ENCODE measurements at places on chromosomes 13 and 19.
A peak's percentile ranks its signal among the peaks of the same experiment; 100 is the strongest.

DNA sequence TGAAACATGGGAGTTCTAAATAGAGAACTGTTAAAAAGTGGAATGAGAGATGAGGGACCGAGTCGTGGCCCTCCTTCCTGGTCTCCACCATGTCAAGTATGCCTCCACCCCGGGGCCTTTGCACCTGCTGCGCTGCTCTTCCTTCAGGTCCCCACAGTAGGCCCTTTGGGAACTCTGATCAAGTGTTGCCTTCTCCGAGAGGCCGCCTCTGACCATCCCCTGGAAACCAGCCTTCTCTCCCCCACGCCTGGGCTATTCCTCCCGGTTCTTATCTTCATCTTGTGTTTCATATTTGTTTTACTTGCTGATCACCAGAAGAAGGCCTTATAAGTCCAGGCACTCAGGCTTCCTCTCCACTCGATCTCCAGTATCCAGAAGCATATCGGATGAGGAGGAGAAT is 40.0 kb downstream of the IRS2 start:
- no peak for DNase-seq

DNA sequence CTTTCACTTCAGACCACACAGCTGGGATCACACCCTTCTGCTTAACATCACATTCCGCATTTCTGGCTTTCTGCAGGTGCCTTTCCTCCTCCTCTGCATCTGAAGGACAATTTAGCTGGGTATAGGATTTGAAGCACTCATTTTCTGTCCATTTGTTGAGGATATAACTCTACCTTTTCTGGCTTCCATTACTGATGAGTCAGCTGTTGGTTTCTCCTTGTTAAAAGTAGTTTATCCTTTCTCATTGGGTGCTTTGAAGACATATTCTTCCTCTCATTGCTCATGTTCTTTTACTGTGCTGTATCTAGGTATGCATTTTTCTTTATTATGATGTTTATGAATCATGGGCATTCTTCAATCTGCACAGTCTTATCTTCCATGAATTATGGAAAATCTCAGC is 199.3 kb upstream of the SOX1 start:
- DNase-seq, result no peak

DNA sequence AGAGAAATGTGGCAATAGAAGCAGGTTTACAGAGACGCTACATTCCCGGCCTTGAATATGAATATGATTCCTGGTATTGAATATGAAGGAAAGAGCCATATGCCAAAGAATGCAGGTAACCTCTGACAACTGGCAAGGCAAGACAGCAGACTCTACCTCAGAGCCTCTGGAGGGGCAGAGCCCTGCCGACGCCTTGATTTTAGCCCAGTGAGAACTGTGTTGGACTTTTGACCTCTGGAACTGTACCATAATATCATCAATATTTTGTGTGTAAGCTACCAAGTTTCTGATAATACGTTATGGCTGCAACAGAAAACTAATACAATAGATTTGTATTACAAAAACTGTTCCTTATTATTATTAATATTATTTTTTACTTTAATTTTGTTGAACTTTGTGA is 219.7 kb downstream of the FGF14 start:
- no peak for DNase-seq

GRCh38 chr13:33202644-33203169 is 82.8 kb downstream of the STARD13 start:
- DNase-seq, result no peak

DNA sequence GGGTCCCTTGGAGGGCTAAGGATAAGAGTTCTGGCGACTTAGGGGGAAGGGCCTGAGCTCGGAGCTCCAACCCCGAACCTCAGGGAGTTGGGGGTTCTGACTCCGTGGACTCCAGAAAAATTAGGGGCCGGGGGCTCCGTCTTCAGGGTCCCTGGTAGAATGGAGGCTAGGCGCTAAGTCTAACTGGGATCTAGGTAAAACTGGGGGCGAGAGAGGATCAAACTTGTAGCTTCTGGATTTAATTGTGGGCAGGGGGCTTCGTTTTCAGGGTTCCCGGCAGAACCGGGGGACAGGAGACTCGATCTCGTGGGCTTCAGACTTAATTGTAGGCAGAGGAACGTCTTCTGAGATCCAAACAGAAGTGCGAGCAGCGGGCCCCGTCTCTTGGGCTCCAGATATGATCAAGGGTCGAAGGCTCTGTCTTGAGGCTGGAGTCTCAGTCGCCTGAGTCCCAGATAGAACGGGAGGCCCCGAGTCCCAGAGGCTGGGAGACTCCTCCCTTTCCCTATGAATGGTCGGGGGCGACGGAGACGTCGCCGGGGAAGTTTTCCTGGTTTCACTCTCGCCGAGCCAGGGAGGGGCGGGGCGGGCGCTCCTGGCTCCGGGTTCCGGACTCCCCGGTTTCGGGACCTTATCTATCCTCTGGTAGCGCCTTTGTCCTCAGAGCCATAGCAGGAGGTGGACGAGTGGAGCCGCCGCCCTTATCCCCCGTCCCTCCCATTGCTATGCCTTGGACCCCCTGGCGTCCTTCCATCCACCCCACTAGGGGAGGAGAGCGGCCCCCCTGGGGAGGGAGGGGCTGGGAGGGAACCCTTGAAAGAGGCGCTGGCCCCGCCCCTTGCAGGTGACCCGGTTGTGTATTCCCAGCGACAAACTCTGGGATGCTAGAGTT is 1.3 kb downstream of the NECTIN2 start:
- DNase-seq, result no peak

DNA sequence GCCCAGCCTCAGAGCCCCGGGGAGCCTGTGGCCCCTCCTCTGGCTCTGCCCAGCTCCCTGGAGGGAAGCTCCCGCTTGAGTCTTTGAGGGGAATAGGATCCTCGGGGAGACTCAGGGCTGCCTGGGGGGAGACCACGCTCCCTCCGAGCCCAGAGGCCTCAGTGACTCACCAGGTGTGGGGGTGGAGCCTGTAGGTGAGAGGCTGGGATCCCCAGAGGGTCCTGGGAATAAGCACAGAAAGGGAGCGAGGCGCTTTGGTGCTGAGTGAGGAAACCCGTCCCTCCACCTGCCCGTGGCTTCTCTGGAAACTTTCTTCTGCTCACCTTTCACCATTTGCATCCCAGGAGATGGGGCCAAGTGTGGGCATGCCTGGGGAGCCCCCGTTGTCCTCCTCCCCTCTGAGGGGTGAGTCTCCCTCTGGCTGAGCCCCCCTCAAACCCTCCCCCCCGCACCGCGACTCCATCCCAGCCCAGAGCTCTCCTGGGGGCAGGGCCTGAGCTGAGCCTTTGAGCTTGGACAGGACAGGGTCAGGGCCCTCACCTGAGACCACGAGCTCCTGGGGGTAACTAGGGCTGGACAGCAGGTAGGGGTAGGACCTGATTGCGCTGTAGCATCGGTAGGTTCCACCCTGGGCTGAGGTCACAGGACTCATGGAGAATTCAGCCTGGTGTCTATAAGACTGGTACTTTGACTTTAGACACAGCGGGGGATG is 2.7 kb downstream of the LILRB5 start:
- no peak for DNase-seq

GRCh38 chr13:106523576-106523975 is 11.9 kb downstream of the EFNB2 start:
- DNase-seq, result peak; percentile 36

GRCh38 chr19:9791552-9792205 is 23.1 kb upstream of the ZNF846 start:
- DNase-seq, result peak; percentile 98

DNA sequence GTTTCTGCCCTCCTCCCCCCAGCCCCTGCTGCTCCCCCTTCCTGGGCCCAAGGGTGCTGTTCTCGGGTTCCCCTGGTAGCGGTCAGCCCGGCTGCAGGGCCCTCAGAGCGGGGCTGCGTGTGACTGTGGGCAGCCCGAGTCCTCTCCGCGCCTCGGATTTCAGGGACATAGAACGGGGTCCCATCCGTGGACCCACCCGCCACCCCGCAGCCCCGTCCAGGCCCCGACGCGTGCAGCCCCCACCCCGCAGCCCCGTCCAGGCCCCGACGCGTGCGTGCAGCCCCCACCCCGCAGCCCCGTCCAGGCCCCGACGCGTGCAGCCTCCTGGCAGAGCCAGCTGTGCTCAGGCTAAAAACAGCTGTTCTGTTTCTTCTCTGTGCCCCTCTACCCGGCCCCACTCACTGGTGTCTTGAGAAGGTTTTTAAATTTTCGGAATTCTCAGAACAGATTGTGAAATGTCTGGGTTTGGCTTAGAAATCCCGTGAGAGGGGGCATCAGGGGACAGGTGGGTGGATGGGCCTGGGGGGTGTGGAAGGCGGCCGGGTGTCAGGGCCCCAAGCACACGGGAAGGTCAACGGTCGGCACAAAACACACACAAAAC is 5.5 kb upstream of the PRTN3 start:
- no peak for DNase-seq

DNA sequence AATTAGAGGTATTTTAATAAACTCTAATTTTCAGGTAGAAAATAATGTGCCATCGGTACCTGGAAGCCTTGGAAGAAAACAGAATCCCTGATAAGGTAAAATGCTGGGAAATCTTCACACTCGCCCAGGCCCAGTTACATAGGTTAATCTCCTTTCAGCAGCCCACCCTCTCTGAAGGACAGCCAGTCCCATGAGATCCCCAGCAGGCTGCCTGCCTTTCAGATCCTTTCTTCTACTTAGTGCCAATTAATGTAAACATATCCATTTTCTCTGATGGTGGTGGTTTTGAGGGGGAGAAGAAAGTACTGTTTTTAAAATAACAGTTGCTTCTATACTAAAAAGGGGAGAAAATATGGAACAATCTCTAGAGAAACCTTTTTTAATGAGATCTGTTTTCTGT is 12.2 kb downstream of the SMAD9 start:
- DNase-seq, result no peak

GRCh38 chr13:83895994-83896580 is 13.8 kb upstream of the SLITRK1 start:
- DNase-seq, result no peak

DNA sequence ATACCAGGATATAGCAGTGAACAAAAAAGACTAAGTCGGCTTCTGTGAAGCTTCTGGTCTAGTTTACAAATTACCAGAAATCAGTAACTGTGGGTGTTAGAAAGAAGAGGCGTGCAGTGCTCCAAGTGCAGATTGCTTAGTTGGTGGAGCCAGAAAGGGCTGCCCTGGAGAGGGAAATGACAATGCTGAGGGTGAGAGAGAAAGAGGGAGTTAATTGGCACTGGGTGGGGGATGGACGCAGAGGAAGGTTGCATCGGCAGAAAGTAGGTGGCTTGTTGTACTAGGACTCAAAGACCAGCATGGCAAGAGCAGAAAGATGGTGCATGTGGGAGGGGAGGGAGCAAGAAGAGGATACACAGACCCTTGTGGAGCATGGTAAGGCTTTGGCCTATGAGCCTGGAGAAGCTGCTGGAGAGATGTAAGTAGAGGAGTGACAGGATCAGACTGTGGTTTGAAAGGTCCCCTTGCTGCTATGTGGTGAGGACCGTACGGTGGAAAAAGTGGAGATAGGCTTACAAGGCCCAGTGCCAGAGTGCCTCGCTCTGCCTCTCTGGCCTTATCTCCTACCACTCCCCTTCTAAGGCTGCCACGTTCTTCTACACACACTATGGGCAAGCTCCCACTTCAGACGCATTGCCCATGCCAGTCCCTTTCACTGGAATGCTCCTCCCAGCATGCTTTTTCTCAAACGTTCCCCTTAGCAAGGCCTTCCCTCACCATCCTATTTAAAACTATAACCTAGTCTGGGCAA is 13.5 kb downstream of the SMG9 start:
- no peak for DNase-seq

DNA sequence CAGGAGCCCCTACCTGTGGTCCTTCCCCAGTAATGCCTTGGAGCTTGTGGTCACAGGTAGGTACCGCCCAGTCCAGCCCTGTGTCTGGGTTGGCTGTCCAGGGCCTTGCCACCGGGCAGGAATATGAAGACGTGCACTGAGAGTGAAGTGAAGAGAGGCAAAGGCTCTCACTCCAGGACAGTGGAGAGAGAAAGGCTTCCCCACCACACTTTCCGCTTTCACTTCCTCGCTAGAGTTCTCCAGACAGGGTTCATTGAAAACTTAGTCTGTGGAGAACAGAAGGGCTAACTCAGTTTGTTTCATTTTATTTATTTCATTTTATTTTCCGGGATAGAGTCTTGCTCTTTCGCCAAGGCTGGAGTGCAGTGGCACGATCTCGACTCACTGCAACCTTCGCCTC is 14.2 kb downstream of the FCAR start:
- no peak for DNase-seq

DNA sequence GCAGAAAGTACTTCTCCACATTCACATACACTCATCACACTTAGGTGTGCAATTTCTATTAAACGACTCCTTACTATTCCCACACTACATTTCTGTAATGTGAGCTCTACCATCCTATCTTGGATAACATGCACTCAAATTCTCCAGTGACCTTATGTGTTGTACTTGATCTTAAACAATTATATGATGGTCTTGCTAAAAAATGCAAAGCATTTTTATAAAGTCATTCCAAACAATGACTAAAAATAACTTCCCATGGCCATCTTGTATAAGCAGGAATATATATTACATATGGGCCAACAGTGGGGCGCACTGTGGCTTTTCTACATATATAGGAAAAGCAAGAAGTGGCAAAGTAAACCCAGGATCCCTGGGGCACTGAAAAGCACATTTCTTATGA is 155.5 kb downstream of the FLT1 start:
- DNase-seq, result no peak

GRCh38 chr13:114044486-114044885 is 70.6 kb upstream of the C13orf46 start:
- DNase-seq, result no peak

DNA sequence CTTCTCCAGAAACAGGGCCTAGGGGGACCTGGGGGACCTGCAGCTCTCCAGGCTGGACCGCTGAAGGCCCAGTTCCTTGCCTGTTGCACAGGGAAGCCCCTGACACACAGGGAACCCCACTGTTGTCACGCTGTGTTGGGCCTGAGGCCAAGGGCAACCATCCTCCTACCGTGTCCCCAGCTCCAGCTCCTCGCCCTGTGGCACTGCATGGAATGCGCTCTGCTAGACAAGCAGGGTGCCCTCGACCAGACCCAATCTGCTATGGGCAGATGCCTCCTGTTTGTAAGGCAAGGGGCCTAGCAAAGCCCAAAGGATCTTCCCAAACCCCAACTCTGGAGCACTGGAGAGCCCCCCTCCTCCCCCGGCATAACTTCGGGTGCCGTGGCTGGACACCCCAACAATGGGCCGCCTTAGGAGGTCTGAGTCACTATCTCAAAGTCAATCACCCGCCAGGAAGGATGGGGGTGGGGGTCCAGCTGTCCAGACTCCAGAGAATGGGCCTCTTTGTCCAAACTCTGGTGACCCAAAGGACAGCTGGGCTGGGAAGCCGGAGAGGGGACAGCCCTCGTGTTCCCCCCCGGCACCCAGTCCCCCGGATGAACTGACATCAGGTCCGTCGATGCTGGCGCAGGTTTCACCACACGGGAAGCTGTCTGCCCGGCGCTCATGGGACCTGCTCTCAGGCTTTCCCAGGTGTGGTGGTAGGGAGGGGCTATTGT is 3.7 kb downstream of the BRSK1 start:
- DNase-seq, result peak; percentile 80

- DNase-seq, result no peak
These were observed 8.7 kb downstream of the PROSER3 start for GRCh38 chr19:35766571-35767104.

Measured in hippocampal formation (tissue), 2 donors.